WTC11 (cell line): ENCODE measurements at places on chromosomes 7 and 10. TPM values are rescaled to one million over a fixed set of nuclear protein-coding genes. Genes with fewer than 3 reads are reported as not detected.
A peak's percentile ranks its signal among the peaks of the same experiment; 100 is the strongest.

IDI2 gene
- total RNA-seq, result not detected in 3 replicates

GRCh38 chr7:93062599-93062998, 55.2 kb downstream of the SAMD9 start:
- H3K36me3 ChIP-seq, result no peaks in the 10 kb centered on the region
- H3K4me1 ChIP-seq, result no peaks in the 10 kb centered on the region
- H3K27ac ChIP-seq, result no peak overlapping the region
- DNase-seq, result no peak

GRCh38 chr7:1193593-1194424, 33.8 kb upstream of the ZFAND2A start:
- no peak overlapping the region for H3K4me3 ChIP-seq
- no peaks in the 10 kb centered on the region for H3K4me1 ChIP-seq
- H3K27me3 ChIP-seq, result peaks cover 3% of the 10 kb centered on the region
- H3K36me3 ChIP-seq, result 0 out of 2 replicates have a peak, but pooled peaks cover 3% of the 10 kb centered on the region
- peak; percentile 63 for DNase-seq

- H3K27ac ChIP-seq, result no peak overlapping the region
- DNase-seq, result no peak
- peaks cover 15% of the 10 kb centered on the region for H3K4me1 ChIP-seq
- H3K4me3 ChIP-seq, result no peak overlapping the region
- H3K27me3 ChIP-seq, result no peaks in the 10 kb centered on the region
- no peaks in the 10 kb centered on the region for H3K36me3 ChIP-seq
These were observed 150.2 kb downstream of the NSUN6 start for GRCh38 chr10:18501198-18501597.

GRCh38 chr7:27840313-27840712, 100.4 kb downstream of the TAX1BP1 start:
- peaks cover 3% of the 10 kb centered on the region for H3K36me3 ChIP-seq
- no peak overlapping the region for H3K4me3 ChIP-seq
- H3K27ac ChIP-seq, result no peak overlapping the region
- DNase-seq, result no peak

DNA sequence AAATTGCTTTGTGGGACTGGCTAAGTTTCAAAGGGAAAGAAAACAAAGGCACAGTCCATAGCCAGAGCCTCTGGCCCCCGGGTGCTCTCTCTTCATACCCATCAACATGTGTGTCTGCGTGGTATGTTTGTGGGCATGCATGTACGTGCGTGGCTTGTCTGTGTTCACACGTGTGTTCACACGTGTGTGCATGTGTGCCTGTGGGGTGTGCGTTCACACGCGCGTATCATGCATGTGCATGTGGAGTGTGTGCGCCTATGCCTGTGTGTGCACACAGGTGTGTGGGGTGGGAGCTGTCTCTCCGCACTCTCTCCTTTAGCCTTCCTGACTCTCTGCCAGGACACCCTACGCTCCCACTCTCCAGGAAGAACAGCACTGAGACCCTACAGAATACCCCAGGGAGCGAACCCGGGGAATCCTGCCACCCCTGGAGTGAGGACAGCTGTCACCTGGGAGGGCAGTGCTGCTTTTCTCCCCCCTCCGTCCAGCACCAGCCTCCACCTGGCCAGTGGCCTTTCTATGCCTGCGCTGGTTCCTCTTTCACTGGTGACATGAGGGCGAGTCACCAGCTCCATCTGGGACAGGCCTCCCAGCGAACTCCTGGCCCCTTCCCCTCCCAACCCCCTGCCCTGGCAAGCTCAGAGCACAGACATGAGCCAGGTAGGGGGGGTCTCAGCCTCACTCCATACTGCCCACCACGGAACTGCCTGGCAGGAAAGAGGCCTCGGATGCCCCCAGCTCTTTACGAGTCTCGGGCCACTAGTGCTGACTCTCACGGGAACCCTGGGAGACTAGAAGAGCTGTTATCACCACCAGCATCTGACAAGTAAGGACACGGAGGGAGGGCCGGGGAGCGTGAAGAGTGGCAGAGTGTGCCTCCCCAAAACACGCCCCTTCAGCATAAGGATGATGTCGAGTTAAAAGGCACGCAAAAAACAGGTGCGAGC, 16.5 kb downstream of the WDR86 start:
- no peaks in the 10 kb centered on the region for H3K27me3 ChIP-seq
- H3K4me1 ChIP-seq, result peaks cover 9% of the 10 kb centered on the region
- H3K36me3 ChIP-seq, result peaks cover 5% of the 10 kb centered on the region

DNA sequence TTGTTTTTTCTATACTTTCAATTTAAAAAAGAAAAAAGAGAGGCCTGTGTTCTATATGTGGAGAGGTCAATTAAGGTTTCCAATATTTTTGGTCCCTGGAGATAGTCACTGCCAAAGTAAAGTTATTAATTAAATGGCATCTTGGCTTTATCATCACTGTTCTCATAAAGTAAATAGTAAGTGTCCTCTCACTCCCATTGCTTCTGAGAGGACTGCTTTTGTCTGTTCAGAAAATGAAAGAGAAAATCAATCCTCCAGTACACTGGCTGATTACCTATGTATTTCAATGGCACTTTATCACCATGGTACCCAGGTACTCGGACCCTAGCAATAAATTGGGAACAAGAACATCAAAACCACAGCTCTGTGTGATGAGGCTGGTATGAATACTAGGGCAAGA, 94.0 kb downstream of the RNLS start:
- no peak overlapping the region for H3K4me3 ChIP-seq
- no peak overlapping the region for H3K27ac ChIP-seq
- DNase-seq, result no peak
- no peaks in the 10 kb centered on the region for H3K36me3 ChIP-seq
- H3K27me3 ChIP-seq, result no peaks in the 10 kb centered on the region

ACBD7 gene
- 10.0 to 13.9 TPM (median 12.5 TPM) in 3 replicates for total RNA-seq

- H3K4me3 ChIP-seq, result no peak overlapping the region
- peaks cover 4% of the 10 kb centered on the region for H3K27me3 ChIP-seq
- DNase-seq, result no peak
- peaks cover 13% of the 10 kb centered on the region for H3K4me1 ChIP-seq
- H3K27ac ChIP-seq, result no peak overlapping the region
- no peaks in the 10 kb centered on the region for H3K36me3 ChIP-seq
These were observed 93.3 kb downstream of the BMS1 start for GRCh38 chr10:42875798-42876341.

GRCh38 chr10:29160150-29160617, 128.7 kb upstream of the LYZL1 start:
- no peak for DNase-seq
- peak overlapping the region; percentile 100 for H3K27ac ChIP-seq
- no peak overlapping the region for H3K4me3 ChIP-seq
- H3K27me3 ChIP-seq, result no peaks in the 10 kb centered on the region; the same call in none of the 2 replicates

DNA sequence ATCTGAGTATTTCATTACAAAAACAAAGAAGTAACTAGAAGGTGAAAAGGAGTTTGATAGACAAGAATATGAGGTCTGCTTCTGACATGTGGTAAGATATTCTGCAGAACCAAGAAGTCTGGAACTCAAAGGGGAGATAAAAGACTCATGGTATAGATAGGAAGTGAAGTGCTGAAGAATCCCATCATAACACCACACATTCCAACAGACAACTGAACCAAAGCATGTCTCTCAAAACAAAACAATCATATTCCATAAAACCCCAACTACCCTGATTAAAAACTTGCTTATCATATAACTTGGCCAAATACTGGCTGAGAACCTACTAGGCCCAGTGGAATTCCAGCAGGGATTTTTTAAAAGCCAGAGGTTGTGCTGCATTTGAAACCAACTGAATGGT, 178.7 kb downstream of the JAZF1 start:
- no peak for DNase-seq
- no peak overlapping the region for H3K27ac ChIP-seq
- H3K4me3 ChIP-seq, result no peak overlapping the region
- no peaks in the 10 kb centered on the region for H3K27me3 ChIP-seq

SLC26A3 gene
- 0.28 to 0.44 TPM (median 0.30 TPM) in 3 replicates for total RNA-seq

GRCh38 chr7:107694386-107694785, 33.8 kb downstream of the SLC26A4 start:
- H3K4me3 ChIP-seq, result no peak overlapping the region
- no peak for DNase-seq
- H3K27ac ChIP-seq, result no peak overlapping the region
- no peaks in the 10 kb centered on the region for H3K27me3 ChIP-seq
- H3K4me1 ChIP-seq, result peaks cover 50% of the 10 kb centered on the region

- H3K27me3 ChIP-seq, result no peaks in the 10 kb centered on the region; the same call in 1 of the 2 replicates
- no peak for DNase-seq
- no peak overlapping the region for H3K4me3 ChIP-seq
- no peak overlapping the region for H3K27ac ChIP-seq
These were observed 3.3 kb upstream of the COPS6 start for GRCh38 chr7:100085515-100085914.

ADGRA1 gene
- total RNA-seq, result 0.11 to 0.20 TPM (median 0.18 TPM) in 3 replicates

- H3K27ac ChIP-seq, result no peak overlapping the region
- no peaks in the 10 kb centered on the region for H3K27me3 ChIP-seq
- H3K4me3 ChIP-seq, result no peak overlapping the region
These were observed 44.8 kb upstream of the SP8 start for GRCh38 chr7:20831451-20831850.

GRCh38 chr7:30873656-30874055, 38.0 kb upstream of the AQP1 start:
- DNase-seq, result no peak
- H3K27me3 ChIP-seq, result no peaks in the 10 kb centered on the region; the same call in 1 of the 2 replicates
- no peak overlapping the region for H3K4me3 ChIP-seq
- peaks cover 2% of the 10 kb centered on the region; the same call in 1 of the 2 replicates for H3K36me3 ChIP-seq
- H3K4me1 ChIP-seq, result peaks cover 13% of the 10 kb centered on the region

DNA sequence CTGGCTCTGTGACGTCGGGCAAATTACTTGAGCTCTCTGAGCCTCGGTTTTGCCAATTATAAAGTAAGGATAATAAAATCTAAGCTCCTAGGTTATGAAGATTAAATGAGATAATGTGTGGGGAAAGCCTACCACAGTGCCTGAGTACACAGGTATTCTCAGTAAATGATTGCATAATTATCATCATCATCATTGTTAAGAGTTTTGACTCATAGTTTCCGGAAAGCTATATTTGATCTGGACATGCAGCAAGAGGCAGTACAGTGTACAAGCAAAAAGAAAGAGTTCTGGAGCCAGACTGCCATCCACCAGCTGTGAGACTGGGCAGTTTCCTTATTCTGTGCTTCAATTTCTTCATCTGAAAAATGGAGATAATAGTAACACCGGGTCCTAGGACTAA, 155.6 kb upstream of the YAE1 start:
- DNase-seq, result no peak
- H3K4me3 ChIP-seq, result no peak overlapping the region

- no peaks in the 10 kb centered on the region for H3K27me3 ChIP-seq
- no peaks in the 10 kb centered on the region for H3K4me1 ChIP-seq
- no peak overlapping the region for H3K27ac ChIP-seq
- H3K4me3 ChIP-seq, result no peak overlapping the region
- H3K36me3 ChIP-seq, result peaks cover 21% of the 10 kb centered on the region
These were observed 32.0 kb downstream of the FRA10AC1 start for GRCh38 chr10:93670372-93670771.

ADAM8 gene
- total RNA-seq, result 7.2 to 9.5 TPM (median 7.2 TPM) in 3 replicates

- H3K4me3 ChIP-seq, result no peak overlapping the region
- H3K4me1 ChIP-seq, result no peaks in the 10 kb centered on the region
- no peaks in the 10 kb centered on the region for H3K27me3 ChIP-seq
- H3K27ac ChIP-seq, result no peak overlapping the region
- no peak for DNase-seq
- H3K36me3 ChIP-seq, result no peaks in the 10 kb centered on the region
These were observed 262.3 kb downstream of the PTEN start for GRCh38 chr10:88125766-88126165.

CPXM2 gene
- total RNA-seq, result 3.4 to 4.8 TPM (median 4.7 TPM) in 3 replicates

GRCh38 chr7:46089281-46089680, 168.2 kb upstream of the IGFBP3 start:
- no peaks in the 10 kb centered on the region for H3K27me3 ChIP-seq
- H3K4me1 ChIP-seq, result no peaks in the 10 kb centered on the region
- no peak overlapping the region for H3K27ac ChIP-seq
- DNase-seq, result no peak
- H3K36me3 ChIP-seq, result no peaks in the 10 kb centered on the region
- no peak overlapping the region for H3K4me3 ChIP-seq

- no peaks in the 10 kb centered on the region for H3K36me3 ChIP-seq
- no peaks in the 10 kb centered on the region for H3K27me3 ChIP-seq
- peak; percentile 42 for DNase-seq
- H3K4me1 ChIP-seq, result peaks cover 18% of the 10 kb centered on the region
- peak overlapping the region; percentile 70; the same call in 1 of the 2 replicates for H3K27ac ChIP-seq
- H3K4me3 ChIP-seq, result peak overlapping the region; percentile 58
These were observed 286.4 kb upstream of the LRRN3 start for GRCh38 chr7:110804501-110804900.
